ENCODE measurements at places on chromosomes 16 and 17.

DNA sequence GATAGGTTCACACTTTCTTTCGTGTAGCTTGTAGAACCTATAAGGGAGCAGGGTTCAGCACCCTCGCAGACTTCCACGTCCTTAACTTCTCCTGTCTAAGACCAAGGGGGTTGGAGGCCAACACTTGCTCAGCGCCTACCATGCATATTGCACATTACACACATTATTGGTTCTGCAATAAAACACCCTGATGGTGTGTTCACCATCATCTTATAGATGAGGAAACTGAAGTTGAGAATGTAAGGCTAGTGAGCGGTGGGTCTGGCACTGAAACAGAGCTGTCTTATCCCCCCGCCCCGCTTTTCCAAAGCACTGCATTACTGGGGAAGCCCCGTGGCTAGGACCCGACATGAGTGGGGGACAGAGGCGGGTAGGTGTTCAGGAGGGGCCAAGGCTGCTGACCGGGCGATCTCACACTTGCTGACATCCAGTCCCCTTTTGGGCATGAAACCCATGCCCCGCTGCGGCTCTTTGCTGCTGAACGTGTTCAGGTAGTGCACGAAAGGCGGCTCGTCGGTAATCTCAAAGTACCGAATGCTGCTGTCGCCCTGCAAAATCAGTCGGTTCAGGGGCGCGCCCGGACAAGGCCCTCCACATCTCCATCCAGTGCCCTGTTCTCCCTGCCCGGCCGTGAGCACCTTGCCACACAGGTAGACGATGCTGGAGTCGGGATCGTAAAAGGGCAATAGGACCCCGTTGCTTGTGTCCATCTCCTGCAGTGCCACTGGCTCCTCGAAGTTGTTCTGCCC lies 6.2 kb downstream of the CORO6 start:
- DNase-seq = no peak

GRCh38 chr16:450785-451512 lies 25.5 kb downstream of the RAB11FIP3 start:
- peak; percentile 91 for DNase-seq

DNA sequence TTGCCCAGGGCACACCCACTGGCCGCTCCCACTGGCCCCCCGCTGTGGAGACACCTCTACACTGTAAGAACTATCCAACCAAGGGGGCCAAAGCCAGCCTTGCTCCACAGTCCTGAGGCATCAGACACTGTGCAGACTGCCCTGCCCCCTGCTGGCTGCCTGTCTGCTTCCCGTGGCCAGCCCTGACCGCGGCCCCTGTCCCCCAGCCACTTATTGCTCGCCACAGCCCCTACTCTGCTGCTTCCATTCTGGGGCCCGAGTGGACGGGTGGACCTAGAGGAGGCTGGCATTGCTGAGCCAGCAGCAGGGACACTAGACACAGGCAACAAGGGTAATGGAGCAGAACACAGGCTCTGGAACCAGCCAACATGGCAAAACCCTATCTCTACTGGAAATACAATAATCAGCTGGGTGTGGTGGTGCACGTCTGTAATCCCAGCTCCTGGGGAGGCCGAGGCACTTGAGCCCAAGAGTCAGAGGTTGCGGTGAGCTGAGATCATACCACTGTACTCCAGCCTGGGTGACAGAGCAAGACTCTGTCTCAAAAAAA lies 19.7 kb upstream of the LRRC37A3 start:
- DNase-seq = no peak

DNA sequence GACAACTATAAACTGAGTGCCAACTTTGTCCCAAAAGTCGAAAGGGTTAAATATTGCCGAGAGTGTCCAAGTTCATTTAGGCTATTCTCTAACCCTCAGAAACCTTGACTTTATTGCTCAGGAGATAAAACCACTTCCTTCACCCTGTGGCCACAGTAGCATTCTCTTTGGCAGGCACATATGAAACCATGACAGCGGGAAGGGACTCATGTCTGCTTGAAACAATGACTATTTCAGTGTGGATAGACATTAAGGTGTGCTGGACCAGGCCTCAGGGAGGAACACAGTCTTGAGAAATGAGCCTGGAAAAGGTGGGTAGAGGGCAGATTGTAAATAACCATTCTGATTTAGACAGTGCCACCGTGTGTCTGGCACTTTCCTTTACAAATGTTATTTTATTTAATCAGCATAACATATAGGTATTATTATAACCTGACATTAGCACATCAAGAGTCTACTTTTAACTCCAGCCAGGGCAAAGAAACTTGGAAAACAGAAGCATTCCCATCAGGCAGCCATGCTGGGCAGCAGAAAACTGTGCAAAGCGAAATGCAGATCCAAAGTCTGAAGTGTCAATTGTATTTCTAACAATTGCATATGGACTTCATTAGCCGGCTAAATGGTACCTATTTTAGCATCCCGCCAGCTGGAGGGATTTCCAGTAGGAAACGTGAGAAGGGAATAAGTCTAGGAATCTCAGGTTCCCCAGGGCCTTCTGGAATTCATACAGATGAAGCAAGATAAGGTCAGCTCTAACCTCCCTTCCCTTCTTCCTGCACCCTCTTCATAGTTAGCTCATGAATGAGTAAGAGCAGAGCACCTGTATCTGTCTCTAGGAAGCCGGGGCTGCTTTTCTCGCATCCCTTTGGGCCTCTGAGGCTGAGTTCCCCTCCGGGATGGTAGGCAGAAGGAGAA lies 212.8 kb upstream of the ELAC2 start:
- no peak for DNase-seq

DNA sequence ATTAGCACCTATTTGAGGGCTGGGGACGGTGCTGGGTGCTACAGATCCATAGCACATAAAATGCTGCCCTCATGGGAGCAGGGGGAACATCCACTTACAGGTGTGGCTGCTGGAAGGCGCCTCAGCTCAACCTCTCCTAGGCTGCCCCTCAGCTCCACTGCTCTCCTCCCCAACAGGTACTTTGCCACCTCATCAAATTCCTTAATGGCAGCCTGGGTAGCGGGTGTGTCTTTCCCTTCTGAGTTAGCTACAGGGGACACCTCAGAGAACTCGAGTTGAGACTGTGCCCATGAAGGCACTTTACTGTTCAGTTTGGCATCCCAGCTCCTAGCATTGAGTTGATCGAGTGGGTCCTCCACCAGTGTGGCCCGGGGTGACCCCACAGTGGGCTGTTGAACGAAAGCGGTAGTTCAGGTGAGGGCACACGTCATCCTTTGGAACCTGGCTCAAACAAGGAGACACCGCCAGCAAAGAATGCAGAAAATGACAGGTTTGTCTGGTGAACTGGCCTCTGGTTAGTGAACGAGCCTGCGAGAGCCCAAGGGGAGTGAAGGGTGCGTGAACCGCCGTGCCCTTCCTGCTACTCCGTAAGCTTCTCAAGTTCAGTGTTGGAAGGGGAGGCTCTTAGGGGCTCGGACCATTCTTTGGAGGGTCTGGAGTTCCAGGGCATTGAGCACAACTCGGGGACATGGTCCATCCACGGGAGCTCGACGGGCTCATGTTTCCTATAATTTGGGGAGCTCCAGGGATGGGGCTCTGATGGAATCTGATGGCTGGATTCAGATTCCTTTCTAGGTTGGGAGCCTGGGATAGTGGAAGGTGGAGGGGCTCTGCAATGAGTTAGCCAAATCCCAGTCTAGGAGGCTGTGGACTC lies 3.5 kb upstream of the CMIP start:
- no peak for DNase-seq

- DNase-seq = no peak
These were observed at the start of gene NKD1 for GRCh38 chr16:50548125-50548908. Gene NKD1, plus strand, starts transcription at chr16:50548396. Its CDS starts 158 bp downstream, at chr16:50548554.

GRCh38 chr16:81929841-81930240 lies 81.4 kb downstream of the SDR42E1 start:
- no peak for DNase-seq

DNA sequence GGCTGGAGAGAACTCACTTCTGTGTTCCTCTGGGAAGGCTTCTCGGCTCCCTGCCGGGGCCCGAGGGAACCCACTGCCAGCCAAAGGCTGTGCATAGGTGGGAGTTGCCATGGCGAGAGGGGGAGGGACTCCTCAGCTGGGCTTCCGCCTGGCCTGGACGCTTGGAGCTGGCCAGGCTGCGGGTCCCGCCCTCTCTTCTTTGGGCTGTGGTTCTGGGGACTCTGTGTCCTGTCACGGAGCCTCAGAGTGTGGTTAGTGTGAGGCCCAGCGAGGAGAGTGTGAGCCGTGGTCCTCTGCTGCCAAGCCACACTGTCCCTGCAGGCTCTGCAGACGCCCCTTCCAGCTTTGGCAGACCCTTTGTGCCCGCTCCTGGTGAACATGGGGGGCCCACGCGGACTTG lies 123.1 kb downstream of the OR1D5 start:
- DNase-seq = no peak

DNA sequence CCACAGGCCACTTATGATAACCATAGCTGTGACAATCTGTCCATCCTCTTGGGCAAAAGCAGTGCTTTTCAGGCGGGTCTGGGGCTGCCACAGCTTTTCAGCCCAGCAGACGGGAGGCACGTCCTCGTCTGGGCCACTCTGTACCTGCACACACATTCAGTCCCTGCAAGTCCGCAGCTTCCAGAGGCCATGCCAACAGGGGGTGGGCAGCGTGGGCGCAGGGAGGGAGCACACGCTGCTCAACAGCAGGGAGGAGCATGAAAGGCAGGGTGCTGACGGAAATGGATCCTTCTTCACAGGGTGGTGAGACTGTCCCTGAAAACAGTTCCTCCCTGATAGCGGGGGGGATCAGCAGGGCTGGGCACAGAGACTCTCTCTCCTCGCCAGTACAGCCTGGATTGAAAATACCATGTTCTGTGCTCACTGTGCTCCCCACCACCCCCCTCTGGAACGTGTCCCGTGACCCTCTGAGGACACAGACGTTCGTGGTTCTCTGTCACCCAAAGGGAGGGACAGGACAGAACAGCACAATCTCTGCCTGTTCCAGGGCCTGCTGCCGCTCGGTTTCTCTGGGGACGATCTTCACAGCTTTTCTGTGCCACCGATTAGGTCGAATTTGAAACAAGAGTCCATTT lies 41.7 kb downstream of the PEMT start:
- DNase-seq = no peak

DNA sequence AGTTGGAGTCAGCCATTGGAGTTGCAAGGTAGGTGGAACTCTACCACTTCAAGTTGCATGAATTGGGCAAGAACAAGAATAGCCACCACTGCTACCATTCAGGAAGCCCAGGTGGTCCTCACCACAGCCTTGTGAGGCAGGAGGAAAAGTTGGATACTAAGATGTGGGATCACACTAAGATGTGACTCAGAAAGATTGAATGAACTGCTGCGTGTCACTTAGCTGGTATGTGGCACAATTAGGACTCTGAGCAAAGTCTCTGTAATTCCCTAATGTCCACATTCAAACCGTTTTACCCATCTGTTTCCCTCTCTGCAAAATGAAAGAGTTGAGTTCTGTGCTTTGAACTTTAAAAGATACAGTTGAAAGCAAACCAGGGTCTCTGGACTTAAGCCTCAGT lies 44.7 kb upstream of the HS3ST3A1 start:
- DNase-seq = no peak

DNA sequence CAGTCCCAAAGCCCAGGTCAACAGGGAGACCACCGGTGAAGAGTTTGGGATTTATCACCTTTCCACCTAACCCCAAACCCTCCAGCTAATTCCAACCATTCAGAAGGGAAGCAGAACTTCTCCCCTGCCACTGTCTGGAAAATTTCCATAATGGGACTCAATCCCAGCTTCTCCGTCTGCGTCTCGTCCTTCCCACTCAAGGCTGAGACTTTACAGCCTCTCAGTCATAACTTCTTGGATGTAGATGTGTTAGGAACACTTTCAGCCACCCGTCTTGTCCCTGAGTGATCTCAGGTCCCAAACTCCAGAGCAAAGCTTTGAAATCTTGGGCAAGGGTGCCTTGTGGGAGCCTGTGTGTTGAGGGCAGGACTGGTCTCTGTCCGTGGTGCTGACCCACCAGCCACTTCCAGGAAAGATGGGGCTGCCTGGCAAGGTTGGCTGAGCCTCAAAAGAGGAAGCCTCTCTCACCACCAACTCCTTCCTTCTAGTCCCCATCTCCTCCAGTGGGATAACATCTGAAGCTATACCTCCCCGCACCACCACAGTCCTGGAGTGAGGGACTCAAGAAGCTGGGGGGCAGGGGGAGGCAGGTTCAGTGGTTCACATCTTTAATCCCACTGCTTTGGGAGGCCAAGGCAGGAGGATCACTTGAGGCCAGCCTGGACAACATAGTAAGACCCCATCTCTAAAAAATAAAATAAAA lies 9.3 kb downstream of the GAS2L2 start:
- DNase-seq = no peak

GRCh38 chr17:48954300-48954755 lies 9.7 kb upstream of the SNF8 start:
- no peak for DNase-seq

DNA sequence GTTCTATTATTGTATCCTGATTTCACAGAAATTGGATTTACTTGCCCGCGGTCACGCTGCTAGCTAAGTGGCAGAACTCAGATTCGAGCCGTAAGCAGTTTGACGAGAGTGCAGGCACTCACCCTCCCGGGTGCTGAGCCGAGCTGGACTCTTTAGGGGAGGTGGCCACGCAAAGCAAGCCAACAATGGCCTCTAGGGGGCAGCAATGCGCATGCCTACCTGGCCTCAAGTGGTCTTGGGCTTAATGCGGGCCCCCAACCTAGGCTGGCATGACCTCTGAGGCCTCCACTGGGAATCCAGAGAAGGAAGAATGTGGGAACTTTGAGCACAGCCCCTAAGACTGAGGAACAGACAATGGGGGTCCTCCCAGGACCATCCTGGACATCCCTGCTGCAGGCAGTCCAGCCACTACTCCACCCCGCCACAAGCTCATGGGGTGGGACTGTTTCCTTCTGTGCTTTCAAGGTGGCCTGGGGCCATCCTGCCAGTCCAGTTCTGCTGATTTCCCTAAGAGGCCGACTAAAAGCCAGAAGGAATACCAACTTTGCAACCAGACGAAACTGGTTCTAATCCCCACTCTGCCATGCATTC lies 276.5 kb downstream of the XYLT1 start:
- DNase-seq = no peak

- no peak for DNase-seq
These were observed 62.6 kb upstream of the ENDOV start for GRCh38 chr17:80352216-80352895.

GRCh38 chr17:40479754-40480480 lies 21.5 kb downstream of the TNS4 start:
- no peak for DNase-seq

DNA sequence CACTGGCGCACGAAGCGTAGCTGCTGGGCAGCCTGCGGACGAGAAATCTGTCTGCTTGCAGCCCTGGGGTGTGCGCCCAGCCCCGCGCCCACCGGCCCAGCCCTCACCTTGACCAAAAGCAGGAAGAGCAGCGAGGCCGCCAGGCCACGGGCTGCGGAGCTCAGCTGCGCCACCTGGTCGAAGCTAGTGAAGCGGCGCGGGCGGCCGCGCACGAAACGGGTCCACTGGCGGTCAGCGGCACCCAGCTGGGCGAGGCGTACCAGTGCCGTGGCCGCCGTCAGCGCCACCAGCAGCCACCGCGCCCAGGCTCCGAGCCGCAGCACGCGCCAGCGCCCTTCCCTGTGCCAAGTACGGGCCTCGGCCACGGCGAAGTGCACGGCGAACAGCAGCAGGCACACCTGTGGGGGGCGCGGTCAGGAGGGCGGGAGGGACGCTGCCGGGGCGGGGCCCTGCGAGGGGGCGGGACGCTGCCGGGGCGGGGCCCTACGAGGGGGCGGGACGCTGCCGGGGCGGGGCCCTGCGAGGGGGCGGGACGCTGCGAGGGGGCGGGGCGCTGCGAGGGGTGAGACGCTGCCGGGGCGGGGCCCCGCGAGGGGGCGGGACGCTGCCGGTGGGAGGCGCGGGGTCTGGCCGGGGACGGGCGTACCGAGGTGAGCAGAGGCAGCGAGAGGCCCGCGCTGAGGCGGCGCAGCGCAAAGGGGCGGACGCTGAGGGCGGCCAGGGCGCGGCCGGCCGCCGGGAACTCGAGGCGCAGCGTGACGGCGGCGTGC lies 43.2 kb downstream of the TSC2 start:
- DNase-seq = no peak

- DNase-seq = no peak
These were observed 118.5 kb upstream of the ZFHX3 start for GRCh38 chr16:73166441-73166851.

All from NCI-H2107 (cell line).